ENCODE measurements at places on chromosomes 12 and 14.

- H3K27me3 ChIP-seq: no peaks in the 10 kb centered on the region
- no peak overlapping the region for H3K27ac ChIP-seq
- peaks cover 45% of the 10 kb centered on the region for H3K4me1 ChIP-seq
- H3K36me3 ChIP-seq: peaks cover 77% of the 10 kb centered on the region
- no peak overlapping the region for H3K4me3 ChIP-seq
Observed at GRCh38 chr12:53184828-53185227, 4.1 kb upstream of the CSAD start.

- no peaks in the 10 kb centered on the region for H3K36me3 ChIP-seq
- no peak overlapping the region for H3K27ac ChIP-seq
- peaks cover 43% of the 10 kb centered on the region for H3K27me3 ChIP-seq
- H3K4me3 ChIP-seq: no peak overlapping the region
- peaks cover 9% of the 10 kb centered on the region for H3K4me1 ChIP-seq
- DNase-seq: no peak
Observed at GRCh38 chr12:52280319-52280795, 5.9 kb downstream of the KRT86 start.

- no peaks in the 10 kb centered on the region for H3K36me3 ChIP-seq
- H3K27ac ChIP-seq: no peak overlapping the region
- no peak overlapping the region for H3K4me3 ChIP-seq
- H3K4me1 ChIP-seq: no peaks in the 10 kb centered on the region
Observed at GRCh38 chr14:33490555-33490954, 460.3 kb downstream of the EGLN3 start.

DNA sequence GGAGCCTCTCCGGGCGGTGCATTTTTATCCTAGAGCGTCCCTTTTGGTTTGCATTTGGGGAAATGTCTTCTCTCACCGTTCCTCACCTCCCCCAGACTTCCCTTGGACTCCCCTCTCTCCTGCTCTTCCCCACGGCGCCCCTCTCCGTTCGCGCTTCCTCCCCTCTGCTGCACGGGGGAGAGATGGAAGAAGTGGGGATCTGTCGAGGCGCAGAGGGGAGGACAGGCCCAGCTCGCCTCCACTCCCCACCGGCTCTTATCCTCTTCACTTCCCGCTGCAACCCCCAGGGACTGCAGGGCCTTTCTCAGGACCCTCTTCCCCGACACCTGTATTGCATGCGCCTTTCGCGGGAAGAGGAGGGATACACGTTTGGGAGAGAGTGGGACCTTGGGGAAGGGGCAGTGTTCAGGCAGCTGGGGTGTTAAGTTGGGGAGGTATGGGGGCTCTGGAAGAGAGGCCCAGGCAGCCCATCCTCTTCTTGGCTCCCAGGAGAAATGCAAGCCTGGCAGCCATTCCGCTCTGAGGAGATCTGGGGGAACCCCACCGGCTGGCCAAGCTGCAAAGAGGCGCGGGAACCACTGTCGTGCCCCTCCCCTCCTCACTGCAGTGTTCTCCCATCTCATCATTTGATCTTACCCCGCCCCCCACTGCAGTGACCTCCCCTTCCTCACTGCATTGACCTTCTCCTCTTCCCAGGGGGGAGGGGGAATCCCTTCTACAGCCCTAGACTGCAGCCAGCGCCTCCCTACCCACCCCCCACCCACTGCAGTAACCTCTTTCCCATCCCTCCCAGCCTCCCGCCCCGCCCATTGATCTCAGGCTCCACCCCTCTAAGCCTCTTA, 788 bp downstream of the ENO2 start:
- H3K36me3 ChIP-seq: peaks cover 43% of the 10 kb centered on the region
- no peak for DNase-seq
- peak overlapping the region; percentile 80 for H3K27ac ChIP-seq
- H3K4me1 ChIP-seq: peaks cover 58% of the 10 kb centered on the region
- peak overlapping the region; percentile 90 for H3K4me3 ChIP-seq
- H3K27me3 ChIP-seq: no peaks in the 10 kb centered on the region

DNA sequence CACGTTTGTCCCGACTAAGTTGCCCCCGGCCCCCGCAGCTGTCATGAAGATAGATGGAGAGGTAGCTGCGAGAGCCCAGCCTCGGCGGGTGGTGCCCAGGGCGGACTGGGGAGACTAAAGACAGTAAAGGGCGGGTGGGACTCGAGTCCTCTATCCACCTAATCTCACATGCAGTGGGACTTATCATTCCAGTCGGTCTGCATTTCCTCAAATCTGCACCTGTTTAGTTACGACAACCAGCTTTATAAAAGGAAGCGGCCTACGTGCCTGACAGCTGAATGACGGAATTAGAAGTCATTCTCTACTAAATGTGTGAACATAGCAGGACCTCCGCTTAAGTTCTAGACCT, 109.8 kb upstream of the EGLN3 start:
- H3K36me3 ChIP-seq: no peaks in the 10 kb centered on the region
- H3K4me1 ChIP-seq: peaks cover 34% of the 10 kb centered on the region
- peak overlapping the region; percentile 78 for H3K4me3 ChIP-seq
- DNase-seq: no peak
- peaks cover 15% of the 10 kb centered on the region for H3K27me3 ChIP-seq

GRCh38 chr14:60184146-60184904, 19.1 kb upstream of the DHRS7 start:
- peaks cover 1% of the 10 kb centered on the region for H3K27me3 ChIP-seq
- no peak for DNase-seq
- H3K4me1 ChIP-seq: peaks cover 12% of the 10 kb centered on the region
- peak overlapping the region; percentile 2 for H3K27ac ChIP-seq

GRCh38 chr14:22627506-22628263, 16.5 kb downstream of the OR6J1 start:
- DNase-seq: no peak
- H3K27me3 ChIP-seq: peaks cover 9% of the 10 kb centered on the region
- no peaks in the 10 kb centered on the region for H3K36me3 ChIP-seq
- H3K27ac ChIP-seq: no peak overlapping the region
- H3K4me3 ChIP-seq: no peak overlapping the region
- no peaks in the 10 kb centered on the region for H3K4me1 ChIP-seq

DNA sequence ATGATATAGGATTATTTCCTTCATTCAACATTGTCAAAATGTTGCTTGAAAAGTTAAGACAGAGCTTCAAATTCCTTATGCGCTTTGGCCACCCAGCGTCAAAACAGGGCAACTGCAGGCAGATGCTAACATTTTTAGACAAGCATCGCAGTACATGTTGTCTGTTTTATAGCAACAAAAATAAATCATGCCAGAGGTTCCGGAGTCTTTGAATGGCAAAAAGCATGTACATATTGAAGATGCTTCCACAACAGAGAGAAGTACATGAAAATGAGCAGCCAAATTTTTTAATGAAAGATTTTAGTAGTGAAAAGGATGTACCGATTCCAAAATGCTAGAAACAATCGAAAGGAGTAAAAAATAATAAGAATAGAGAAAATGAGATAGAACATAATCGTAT, 49.8 kb upstream of the USP15 start:
- no peak overlapping the region for H3K27ac ChIP-seq
- H3K4me1 ChIP-seq: peaks cover 9% of the 10 kb centered on the region
- H3K27me3 ChIP-seq: peaks cover 12% of the 10 kb centered on the region
- peak; percentile 43 for DNase-seq

GRCh38 chr12:123069436-123070266, 81.2 kb downstream of the PITPNM2 start:
- peaks cover 20% of the 10 kb centered on the region for H3K4me1 ChIP-seq
- no peaks in the 10 kb centered on the region for H3K36me3 ChIP-seq
- DNase-seq: no peak
- no peak overlapping the region for H3K4me3 ChIP-seq
- H3K27me3 ChIP-seq: no peaks in the 10 kb centered on the region
- no peak overlapping the region for H3K27ac ChIP-seq

GRCh38 chr12:57129889-57130288, 1.6 kb downstream of the LRP1 start:
- H3K4me1 ChIP-seq: peaks cover 10% of the 10 kb centered on the region
- H3K27ac ChIP-seq: no peak overlapping the region
- H3K4me3 ChIP-seq: peak overlapping the region; percentile 51
- no peak for DNase-seq
- no peaks in the 10 kb centered on the region for H3K36me3 ChIP-seq

- no peaks in the 10 kb centered on the region for H3K36me3 ChIP-seq
- no peaks in the 10 kb centered on the region for H3K4me1 ChIP-seq
- H3K27ac ChIP-seq: no peak overlapping the region
- no peak for DNase-seq
- H3K4me3 ChIP-seq: no peak overlapping the region
Observed at GRCh38 chr12:87529413-87529812, 499.8 kb downstream of the C12orf50 start.

GRCh38 chr12:40749863-40750262, 57.6 kb downstream of the CNTN1 start:
- DNase-seq: no peak
- H3K27me3 ChIP-seq: no peaks in the 10 kb centered on the region
- no peaks in the 10 kb centered on the region for H3K4me1 ChIP-seq
- H3K36me3 ChIP-seq: no peaks in the 10 kb centered on the region
- H3K4me3 ChIP-seq: no peak overlapping the region

DNA sequence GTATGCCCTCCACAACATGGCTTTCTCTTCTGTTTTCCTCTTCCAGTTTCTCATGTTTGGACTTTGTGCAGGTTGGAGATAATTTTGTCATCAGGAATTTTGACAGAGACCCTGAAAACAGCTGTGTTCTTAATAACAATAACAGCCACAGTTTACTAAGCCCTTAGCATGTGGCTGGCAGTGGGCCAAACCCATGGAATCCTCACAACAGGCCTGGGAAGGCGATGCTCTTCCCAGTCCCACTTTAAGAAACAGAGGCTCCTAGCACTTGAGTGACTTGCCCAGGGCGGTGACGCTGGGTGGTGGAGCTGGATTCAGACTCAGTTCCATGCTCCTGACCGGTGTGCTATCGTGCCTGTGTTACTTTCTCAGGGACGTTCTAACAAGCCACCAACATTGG, 20.1 kb upstream of the PLEKHG3 start:
- no peak for DNase-seq
- H3K4me3 ChIP-seq: no peak overlapping the region
- no peak overlapping the region for H3K27ac ChIP-seq
- H3K27me3 ChIP-seq: no peaks in the 10 kb centered on the region

GRCh38 chr12:14495326-14495725, 72.4 kb downstream of the PLBD1 start:
- no peak overlapping the region for H3K27ac ChIP-seq
- no peaks in the 10 kb centered on the region for H3K27me3 ChIP-seq
- no peak for DNase-seq
- H3K36me3 ChIP-seq: peaks cover 89% of the 10 kb centered on the region
- peaks cover 9% of the 10 kb centered on the region for H3K4me1 ChIP-seq

GRCh38 chr12:25792031-25792430, 166.5 kb upstream of the RASSF8 start:
- H3K27ac ChIP-seq: no peak overlapping the region
- H3K27me3 ChIP-seq: peaks cover 4% of the 10 kb centered on the region

DNA sequence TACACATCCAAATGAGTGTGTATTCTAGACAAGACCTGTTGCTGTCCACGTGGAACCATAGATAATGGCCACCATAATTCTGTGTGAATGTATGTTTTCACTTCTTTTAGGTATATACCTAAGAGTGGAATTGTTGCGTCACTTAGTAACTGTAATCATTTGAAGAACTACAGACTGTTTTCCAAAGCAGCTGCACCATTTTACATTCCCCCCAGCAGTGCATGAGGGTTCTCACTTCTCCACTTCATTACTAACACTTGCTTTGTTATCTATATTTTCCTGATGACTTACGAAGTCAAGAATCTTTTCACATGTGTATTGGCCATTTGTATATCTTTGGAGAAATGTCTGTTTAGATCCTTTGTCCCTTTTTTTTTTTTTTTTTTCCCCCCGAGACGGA, 106.4 kb downstream of the SCFD1 start:
- H3K4me3 ChIP-seq: no peak overlapping the region
- no peak for DNase-seq
- H3K4me1 ChIP-seq: peaks cover 4% of the 10 kb centered on the region

DNA sequence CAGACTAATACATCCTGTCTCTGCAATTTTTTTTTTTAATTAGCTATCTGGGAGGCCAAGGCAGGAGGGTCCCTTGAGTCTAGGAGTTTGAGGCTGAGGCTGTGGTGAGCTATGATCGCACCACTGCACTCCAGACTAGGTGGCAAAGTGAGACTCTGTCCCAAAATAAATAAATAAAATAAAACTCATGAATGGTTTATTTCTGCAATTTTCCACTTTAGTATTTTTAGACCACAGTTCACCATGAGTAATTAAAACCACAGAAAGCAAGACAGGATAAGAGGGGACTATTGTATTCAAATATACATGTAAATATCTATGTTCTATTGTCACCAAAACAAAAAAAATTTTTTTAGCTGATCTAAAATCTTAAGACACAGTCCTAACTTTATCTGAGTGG, 17.8 kb downstream of the TAOK3 start:
- H3K4me1 ChIP-seq: peaks cover 39% of the 10 kb centered on the region
- no peak overlapping the region for H3K27ac ChIP-seq
- no peaks in the 10 kb centered on the region for H3K27me3 ChIP-seq
- H3K4me3 ChIP-seq: no peak overlapping the region
- DNase-seq: no peak
- peaks cover 27% of the 10 kb centered on the region for H3K36me3 ChIP-seq

DNA sequence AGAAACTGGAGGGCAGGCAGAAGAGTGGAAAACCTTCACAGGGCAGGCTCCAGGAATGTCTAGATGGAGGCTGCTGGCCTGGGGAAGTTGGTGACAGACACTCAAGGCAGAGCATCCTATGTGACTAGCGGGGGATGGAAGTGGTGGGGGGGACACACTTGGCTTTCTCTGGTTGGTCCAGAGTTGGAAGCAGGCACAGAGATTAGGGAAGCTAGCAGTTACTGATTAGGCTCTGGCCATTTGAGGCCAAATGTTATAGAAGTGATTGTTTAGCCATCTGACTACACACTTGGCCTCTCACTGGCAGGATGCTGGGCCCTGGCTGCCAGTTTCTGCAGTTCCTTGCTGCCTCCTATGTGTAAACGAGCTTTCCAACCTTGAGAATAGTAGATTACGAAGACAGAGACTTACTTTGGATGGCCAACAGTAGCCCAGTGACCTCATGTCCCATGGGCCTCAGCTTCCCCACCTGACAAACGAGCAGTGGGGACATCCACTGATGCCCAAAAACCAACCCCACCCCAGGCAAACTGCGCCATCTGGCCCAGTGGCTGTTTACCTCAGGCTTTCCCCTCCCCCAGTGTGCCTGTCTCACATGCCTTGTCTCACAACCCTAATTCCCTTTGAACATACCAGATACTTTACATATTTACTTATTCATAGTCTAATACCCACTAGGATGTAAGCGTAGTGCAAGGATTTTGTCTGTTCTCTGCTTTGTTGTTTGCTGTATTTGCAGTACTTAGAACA, 102.7 kb downstream of the PAPLN start:
- no peak overlapping the region for H3K4me3 ChIP-seq
- no peaks in the 10 kb centered on the region for H3K36me3 ChIP-seq
- H3K4me1 ChIP-seq: peaks cover 7% of the 10 kb centered on the region
- no peaks in the 10 kb centered on the region for H3K27me3 ChIP-seq
- no peak overlapping the region for H3K27ac ChIP-seq

DNA sequence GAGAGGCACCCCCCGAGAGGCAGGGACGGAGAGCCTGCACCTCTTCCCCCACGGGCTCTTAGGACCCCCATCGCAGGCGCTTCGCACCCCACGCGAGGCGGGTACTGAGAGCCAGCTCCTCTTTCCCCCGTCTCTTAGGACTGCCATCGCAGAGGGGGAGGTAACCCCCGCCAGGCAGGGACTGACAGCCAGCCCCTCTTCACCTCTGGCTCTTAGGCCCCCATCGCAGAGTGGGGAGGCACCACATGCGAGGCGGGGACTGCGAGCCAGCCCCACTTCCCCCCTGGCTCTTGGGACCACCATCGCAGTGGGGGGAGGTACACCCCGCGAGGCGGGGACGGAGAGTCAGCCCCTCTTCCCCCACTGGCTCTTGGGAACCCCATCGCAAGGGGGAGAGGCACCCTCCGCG, 46.1 kb downstream of the DDX11 start:
- H3K27ac ChIP-seq: no peak overlapping the region
- peaks cover 11% of the 10 kb centered on the region for H3K4me1 ChIP-seq
- H3K4me3 ChIP-seq: no peak overlapping the region
- DNase-seq: no peak
- no peaks in the 10 kb centered on the region for H3K36me3 ChIP-seq
- peaks cover 26% of the 10 kb centered on the region for H3K27me3 ChIP-seq

Measured in activated CD4-positive, alpha-beta memory T cell treated with anti-CD3 and anti-CD28 coated beads, Interleukin-2, amount 10 ng/mL, durations not matched to agents 7 days and 5 days (primary cell).